CD4-positive, alpha-beta memory T cell (primary cell): ENCODE measurements at places on chromosomes 3 and 15. TPM values are rescaled to one million over a fixed set of nuclear protein-coding genes. Genes with fewer than 3 reads are reported as not detected.

The THRB gene
- total RNA-seq, result not detected

The CDAN1 gene
- total RNA-seq, result 36.5 TPM

The RLBP1 gene
- total RNA-seq, result not detected

GRCh38 chr15:48507416-48508065 is 138.0 kb downstream of the FBN1 start:
- H3K4me1 ChIP-seq, result no peaks in the 10 kb centered on the region
- no peaks in the 10 kb centered on the region for H3K27me3 ChIP-seq
- DNase-seq, result peak; percentile 3
- H3K36me3 ChIP-seq, result no peaks in the 10 kb centered on the region
- no peak overlapping the region for H3K27ac ChIP-seq
- no peak overlapping the region for H3K4me3 ChIP-seq

DNA sequence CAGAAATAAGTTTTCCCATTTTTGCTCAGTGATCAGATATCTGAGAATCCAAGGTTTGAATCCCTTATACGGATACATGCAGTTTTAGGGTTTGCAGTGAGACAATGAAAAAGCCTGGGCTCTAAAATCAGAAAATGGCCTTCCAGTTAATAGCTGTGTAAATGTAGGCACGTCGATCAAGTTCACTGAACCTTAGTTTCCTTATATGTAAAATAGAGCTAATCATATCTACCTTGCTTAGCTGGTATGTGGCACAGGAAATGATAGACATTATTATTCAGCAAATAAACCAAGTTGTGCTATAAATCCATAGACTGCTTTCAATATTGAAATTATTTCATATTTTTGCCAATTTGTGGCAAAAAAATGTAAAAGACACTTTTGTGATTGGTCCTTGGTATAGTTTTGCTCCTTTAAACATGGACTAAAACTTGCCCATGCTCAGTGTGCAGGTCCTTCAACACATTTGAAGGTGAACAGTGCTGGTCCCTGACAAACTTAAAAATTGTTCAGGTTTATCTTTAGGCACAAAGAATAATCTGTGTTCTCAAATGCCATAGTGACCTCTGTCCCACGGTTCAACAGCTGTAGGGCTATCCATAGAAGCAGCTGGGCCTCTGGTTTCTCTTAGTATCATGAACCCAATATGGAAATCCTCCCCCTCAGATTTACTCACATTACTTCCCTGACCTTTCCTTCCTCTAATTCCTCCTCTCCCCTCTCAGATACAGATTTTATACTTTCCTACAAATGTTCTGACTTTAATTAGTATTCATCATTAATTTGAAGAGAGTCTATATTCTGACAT is 51.0 kb downstream of the CCDC54 start:
- DNase-seq, result no peak
- H3K27ac ChIP-seq, result no peak overlapping the region
- peaks cover 18% of the 10 kb centered on the region for H3K4me1 ChIP-seq
- H3K27me3 ChIP-seq, result no peaks in the 10 kb centered on the region
- no peaks in the 10 kb centered on the region for H3K36me3 ChIP-seq
- H3K4me3 ChIP-seq, result no peak overlapping the region

GRCh38 chr3:117409256-117409655 is 699.7 kb downstream of the TUSC7 start:
- no peaks in the 10 kb centered on the region for H3K4me1 ChIP-seq
- no peak overlapping the region for H3K4me3 ChIP-seq
- H3K27ac ChIP-seq, result no peak overlapping the region
- no peak for DNase-seq

GRCh38 chr15:101108461-101108775 is 143.4 kb downstream of the CHSY1 start:
- H3K27ac ChIP-seq, result no peak overlapping the region
- H3K36me3 ChIP-seq, result no peaks in the 10 kb centered on the region
- H3K27me3 ChIP-seq, result no peaks in the 10 kb centered on the region
- DNase-seq, result no peak

GRCh38 chr15:81098861-81099651 is 35.0 kb upstream of the CFAP161 start:
- H3K27me3 ChIP-seq, result peaks cover 23% of the 10 kb centered on the region
- H3K4me1 ChIP-seq, result peaks cover 10% of the 10 kb centered on the region
- H3K4me3 ChIP-seq, result no peak overlapping the region

DNA sequence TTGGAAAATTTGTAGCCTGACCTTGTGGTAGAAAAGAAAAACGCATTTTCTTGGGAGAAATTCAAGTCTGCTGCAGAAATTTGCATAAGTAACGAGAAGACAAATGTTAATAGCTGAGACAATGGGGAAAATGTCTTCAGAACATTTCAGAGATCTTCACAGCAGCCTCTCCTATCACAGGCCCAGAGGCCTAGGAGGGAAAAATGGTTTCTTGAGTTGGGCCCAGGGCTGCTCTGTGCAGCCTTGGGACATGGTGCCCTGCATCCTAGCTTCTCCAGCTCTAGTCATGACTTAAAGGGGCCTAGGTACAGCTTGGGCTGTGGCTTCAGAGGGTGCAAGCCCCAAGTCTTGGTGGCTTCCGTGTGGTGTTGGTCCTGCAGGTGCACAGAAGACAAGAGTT is 104.2 kb downstream of the ZNF621 start:
- H3K27ac ChIP-seq, result no peak overlapping the region
- no peak overlapping the region for H3K4me3 ChIP-seq
- no peak for DNase-seq
- no peaks in the 10 kb centered on the region for H3K4me1 ChIP-seq
- no peaks in the 10 kb centered on the region for H3K36me3 ChIP-seq

DNA sequence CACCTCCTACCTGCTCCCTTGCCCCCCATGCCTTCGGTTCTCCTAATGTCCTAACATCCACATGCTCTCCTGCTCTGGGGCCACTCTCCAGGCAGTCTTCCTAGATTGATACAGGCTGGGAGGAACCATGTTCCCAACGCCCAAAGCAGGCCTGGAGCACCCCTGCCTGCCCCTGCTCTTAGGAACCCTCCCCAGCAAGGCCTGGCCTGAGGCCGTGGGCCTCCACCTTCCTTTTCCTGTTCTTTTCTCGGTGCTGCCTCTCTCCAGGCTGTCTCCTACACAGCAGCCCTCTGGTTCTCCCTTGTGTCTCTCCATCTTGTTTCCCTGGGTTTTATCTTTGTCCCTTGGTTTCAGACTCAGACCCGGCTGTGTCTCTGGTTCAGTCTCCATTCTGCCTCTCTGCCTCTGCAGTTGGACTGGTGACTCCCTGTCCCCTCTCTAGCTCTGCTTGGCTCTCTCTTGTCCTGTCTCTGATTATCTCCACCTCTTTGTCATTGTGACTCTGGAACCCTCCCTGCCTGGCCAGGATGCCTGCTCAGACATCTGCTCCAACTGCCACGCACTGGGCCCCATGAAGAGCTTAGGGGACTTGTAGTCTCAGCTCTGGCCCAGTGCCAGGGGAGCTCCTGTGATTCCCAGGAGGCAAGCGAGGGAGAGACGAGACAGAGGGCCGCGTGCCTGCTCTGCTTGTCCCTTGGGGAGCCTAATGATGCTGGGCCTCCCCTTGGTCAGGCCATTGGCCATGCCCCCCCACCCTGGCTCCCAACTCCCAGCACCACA is 26.0 kb upstream of the RPL29 start:
- H3K4me1 ChIP-seq, result peaks cover 5% of the 10 kb centered on the region
- DNase-seq, result no peak
- no peak overlapping the region for H3K27ac ChIP-seq
- no peak overlapping the region for H3K4me3 ChIP-seq
- H3K36me3 ChIP-seq, result no peaks in the 10 kb centered on the region
